ENCODE measurements at places on chromosomes 1 and 21.

- no peak for DNase-seq
Observed at GRCh38 chr21:14863745-14864210, 201.0 kb downstream of the NRIP1 start.

DNA sequence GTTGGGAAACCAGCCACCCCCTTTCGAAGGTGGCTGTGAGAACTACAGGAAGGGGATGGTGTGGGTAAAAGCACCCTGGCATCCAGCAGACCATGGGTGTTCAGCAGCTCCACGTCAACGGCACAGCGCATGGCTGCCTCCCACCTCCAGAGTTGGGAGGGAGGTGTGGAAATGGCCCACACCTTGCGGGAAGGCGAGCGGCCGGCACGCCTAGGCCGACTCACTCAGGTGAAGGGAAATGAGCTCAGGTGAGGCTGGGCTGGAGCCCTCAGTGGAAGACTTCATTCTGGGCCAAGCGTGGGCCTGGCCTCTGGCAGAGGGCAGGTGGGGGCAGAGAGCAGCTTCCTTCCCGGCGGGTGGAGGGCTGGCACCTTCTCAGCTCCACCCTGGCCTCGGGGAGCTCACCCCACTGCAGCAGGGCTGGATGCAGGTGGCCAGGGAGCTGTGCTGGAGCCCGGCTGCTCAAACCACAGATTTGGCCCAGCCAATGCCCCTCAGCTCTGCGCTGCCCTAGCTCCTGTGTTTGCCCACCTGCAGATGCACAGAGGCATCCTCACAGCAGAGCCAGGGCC is 24.8 kb upstream of the ALDH4A1 start:
- no peak for DNase-seq

GRCh38 chr1:14897080-14897449 is 256.5 kb upstream of the TMEM51 start:
- no peak for DNase-seq

DNA sequence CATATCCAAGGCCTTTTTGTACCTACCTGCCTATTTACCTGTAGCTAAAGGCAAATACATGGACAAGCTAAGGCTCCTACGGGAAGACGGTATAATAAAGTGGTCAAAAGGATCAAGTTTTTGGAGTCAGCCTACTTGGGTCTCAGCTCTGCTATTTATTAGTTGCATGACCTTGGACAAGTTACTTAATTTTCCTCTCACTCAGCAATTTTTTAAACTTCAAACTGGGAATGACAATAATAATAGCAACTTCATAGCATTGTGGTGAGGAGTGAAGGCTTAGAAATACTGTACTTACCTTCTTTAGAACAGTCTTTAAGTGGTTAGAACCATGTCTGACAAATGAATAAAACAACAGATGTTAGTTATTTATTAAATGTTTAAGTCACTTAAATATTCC is 60.2 kb upstream of the SLC35F3 start:
- DNase-seq, result no peak

DNA sequence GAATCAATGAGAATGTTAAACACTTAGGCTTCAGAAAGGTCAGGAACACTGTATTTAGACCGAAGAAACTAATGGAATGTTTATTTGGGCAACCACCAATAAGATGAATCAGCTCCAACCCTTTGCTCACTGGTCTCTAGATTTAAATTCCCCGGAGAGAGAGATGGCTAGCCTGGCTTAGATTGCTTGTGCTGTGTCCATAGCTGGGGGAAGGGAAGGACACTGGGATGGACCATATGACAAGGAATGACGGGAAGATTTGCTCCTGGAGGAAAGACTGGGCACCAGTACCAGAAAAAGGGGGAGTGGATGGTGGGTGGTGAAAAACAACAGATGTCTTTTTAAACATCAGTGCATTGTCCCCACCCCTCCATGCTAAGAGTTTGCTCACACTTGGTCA is 426.6 kb downstream of the DUSP10 start:
- DNase-seq, result peak; percentile 57

GRCh38 chr1:167477986-167478385 is 40.3 kb downstream of the CD247 start:
- no peak for DNase-seq
